ENCODE measurements at places on chromosomes 1 and 21.

DNA sequence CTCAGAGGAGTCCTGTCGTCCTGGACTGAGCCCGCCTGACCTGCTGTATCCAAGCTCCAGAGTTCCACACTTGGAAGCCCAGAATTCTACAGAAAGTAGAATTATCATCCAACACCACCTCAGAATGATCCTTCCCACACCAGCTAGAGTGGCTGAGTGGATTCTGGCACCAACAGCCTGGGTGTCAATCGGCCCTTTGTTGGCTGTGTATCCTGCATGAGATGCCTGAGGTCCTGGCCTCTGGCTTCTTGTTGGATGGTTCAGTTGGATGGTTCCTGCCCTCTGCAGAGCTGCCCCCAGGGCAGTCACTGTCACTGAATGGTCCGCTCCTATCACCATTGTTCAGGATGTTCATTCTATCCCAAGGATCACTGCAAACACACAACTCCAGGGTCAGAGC lies 49.8 kb downstream of the PGBD5 start:
- no peak for DNase-seq

DNA sequence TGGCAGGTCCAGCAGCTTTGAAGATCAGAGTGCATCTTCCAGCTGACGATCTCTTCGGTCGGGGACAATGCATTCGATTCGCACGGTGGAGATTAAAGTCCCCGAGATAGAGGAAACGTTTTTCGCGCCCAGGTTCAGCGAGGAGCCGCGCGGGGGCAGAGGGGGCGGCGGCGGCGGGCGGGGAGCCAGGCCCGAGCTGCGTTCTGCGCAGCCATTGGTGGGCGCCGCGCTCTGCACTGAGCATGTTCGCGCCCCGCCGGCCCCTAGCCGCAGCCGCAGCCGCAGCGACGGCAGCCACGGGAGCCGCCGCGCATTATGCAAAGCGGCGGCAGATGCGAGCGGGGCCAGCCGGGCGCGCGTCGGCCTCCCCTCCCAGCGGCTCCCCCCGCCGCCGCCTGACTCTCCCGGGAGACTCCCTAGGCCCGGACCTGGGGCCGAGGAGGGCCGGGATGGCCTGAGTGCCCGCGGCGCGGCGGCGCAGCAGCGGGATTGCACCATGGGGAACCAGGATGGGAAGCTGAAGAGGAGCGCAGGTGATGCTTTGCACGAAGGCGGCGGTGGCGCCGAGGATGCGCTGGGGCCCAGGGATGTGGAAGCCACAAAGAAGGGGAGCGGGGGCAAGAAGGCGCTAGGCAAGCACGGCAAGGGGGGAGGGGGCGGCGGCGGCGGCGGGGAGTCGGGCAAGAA lies at the start of gene FMN2:
Gene FMN2, plus strand, starts transcription at position 270 of the 687 bp plus-strand sequence. Its CDS starts 227 bp downstream, at position 497.
- DNase-seq: no peak

- DNase-seq: no peak
Observed at GRCh38 chr1:76993036-76993435, 125.8 kb downstream of the ST6GALNAC5 start.

GRCh38 chr1:79896140-79896539 lies 889.6 kb upstream of the ADGRL4 start:
- DNase-seq: no peak

DNA sequence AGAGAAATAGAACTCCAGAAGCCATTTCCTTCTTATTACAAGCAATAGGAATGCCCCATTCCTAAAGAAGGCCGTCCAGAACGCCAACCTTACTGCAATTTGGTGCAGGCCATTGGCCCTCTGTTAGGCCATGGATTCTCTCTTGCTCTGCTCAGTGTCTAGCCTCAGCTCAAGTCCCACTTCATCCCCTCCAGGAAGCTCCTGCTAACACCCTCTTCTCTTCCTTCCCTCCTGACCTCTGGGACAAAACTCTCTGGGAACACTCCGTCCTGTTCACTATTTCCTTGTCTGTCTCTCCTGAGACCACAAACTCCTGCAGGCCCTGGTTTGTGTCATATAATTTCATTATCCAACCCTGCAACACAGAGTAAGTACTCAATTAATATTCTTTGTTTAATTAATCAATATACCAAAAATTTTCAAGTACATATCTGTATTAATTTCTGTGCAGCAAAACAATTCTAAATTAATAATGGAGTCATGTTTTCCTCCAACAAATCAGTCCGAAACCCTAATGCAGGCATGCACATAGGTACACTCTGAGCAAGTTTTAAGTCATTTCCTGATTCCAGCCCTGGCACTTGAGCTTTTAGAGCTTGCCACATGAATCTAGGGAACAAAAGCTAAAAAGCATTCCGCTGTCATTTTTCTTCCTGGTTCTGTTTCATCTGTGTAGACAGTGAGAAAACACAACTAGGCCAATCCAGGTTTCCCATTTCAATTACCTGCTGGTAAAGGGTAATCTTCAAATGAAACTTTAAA lies 245.3 kb downstream of the SETD4 start:
- no peak for DNase-seq

DNA sequence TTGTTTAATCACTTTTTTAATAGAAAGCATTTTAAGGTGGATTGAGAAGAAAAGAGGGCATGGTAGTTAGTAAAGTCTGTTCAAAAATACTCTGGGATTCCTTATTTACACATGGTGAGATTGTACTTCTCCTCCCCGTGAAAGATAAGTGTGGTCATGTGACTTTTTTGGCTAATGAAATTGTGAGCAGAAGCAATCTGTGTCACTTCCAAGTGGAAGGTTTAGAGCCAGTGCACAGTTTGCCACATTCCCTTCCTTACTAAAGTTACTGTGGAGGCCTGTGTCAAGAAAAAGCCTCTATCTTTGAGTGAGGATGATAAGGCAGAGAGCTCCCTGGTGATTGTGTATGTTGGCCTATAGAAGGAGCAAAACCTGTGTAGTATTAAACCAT lies 471.3 kb downstream of the OMA1 start:
- DNase-seq: no peak

DNA sequence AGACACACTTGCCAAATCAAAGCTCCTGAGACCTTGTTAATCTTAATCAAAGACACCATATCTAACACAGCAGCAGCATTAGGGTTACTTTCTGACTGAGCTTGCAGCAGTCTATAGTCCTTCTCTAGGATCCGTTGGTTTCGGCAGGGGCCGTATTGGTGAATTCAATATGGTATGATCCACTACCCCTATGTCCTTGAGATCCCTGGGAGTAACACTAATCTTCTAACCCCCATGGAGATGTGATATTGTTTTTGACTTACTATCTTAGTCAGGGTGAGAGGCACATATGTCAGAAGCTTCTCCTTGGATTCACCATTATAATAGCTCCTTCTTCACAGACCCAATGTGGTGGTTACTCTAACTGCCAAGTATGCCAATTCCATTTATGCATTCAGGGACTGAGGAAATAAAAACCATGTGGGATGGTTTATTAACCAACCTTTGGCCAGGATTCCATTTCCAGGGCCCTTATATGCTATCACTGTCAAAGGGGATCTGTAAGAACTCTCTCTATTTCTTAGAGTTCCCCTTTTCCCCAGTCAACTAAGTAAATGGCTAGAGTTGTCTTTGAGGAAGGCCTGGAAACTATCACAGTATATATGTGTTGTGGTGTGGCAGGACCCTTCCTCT lies 673.6 kb upstream of the USP24 start:
- DNase-seq: no peak

GRCh38 chr1:192867180-192867579 lies 58.3 kb downstream of the RGS2 start:
- no peak for DNase-seq

GRCh38 chr1:17304151-17304825 lies 3.7 kb upstream of the PADI4 start:
- no peak for DNase-seq

GRCh38 chr1:19081218-19081893 lies 124.9 kb upstream of the IFFO2 start:
- no peak for DNase-seq

DNA sequence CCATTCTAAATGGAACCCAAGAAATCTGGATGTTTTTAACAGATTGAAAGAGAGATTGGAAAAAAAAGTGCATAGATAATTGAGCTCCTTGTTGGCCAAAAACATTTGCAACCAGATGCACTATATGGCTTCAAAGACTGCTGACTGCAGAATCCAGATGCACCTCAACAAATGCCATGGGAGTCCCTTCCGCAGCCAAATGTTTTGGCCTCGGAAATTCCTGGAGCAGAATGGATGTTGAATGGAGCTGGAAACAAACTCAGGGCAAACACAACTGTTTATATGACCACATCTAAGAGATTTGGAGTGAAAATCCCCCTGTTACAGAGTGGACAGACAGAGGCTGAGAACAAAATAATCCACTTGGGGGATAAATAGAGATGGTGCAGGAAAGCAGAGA lies 285.0 kb upstream of the NFIA start:
- no peak for DNase-seq

GRCh38 chr1:209554761-209555611 lies 28.5 kb upstream of the CAMK1G start:
- DNase-seq: no peak

DNA sequence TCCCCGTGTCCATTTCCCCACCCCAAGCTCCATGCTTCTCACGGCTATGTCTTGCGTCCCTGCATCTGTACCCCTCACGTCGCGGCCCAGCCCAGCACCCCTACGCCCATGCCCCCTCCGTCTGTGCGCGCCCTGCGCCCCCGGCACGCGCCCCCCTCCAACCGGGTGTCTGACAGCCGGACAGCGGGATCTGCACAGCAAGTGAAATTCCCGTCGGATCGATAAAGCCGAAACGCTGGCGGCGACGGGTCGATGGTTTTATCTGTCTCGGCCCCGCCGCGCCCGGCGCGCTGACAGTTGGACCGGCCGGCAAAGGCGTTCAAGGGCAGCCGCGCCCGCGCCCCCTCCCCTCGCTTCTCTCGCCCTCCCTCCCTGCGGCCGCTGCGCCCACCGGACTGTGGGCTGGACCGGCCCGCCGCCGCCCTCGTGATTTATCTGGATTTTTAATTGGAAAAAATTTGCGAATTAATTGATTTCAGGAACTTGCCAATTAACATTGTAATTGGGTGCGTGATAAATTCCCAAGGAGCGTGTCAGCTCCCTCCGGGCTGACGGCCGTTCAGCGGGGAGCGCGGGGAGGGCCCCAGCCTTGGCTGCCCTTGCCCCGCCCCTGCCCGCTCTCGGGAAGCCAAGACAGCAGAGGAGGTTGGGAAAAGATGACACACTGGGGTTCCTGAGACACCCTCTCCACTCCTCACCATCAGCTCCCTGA lies 57.1 kb downstream of the TMEM53 start:
- no peak for DNase-seq

GRCh38 chr1:53148123-53148522 lies 5.7 kb upstream of the SLC1A7 start:
- no peak for DNase-seq

DNA sequence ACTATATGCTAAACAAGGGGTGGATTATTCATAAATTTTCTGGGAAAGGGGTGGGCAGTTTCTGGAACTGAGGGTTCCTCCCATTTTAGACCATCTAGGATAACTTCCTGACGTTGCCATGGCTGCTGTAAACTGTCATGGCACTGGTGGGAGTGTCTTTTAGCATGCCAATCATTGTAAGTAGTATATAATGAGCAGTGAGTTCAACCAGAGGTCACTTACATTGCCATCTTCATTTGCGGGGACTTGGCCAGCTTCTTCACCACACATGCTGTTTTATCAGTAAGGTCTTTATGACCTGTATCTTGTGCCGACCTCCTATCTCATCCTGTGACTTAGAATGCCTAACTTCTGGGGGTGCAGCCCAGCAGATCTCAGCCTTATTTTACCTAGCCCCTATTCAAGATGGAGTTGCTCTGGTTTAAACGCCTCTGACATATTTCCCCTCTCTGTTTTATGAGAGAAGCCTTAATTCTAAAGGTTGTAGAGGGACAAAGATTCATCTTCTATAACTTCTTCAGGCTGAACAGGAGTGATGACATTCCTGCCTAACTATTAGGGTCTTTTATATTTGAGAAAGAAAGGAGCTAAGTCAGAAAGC lies 60.4 kb downstream of the DIP2A start:
- no peak for DNase-seq

GRCh38 chr1:18926315-18927081 lies 24.1 kb upstream of the ALDH4A1 start:
- DNase-seq: peak; percentile 68

DNA sequence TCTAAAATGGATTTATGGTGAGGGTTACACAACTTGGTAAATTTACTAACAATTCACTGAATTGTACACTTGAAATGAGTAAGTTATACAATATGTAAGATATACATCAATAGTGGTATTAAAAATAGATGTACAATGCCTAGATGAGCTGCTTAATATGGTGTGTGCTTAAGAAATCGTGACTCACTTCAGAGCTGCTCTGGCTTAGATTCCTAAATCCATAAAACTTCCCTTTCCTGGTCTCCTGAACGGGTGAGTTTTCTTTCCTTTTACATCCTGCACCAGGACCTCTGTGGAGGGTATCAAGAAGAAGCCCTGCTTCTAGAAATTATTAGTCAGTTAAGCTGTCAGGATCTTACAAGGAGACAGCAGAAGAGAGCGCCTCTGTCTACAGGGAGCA lies 30.4 kb downstream of the H3-3A start:
- DNase-seq: no peak

- no peak for DNase-seq
Observed at GRCh38 chr1:119947468-119947867, 51.2 kb upstream of the ADAM30 start.

DNA sequence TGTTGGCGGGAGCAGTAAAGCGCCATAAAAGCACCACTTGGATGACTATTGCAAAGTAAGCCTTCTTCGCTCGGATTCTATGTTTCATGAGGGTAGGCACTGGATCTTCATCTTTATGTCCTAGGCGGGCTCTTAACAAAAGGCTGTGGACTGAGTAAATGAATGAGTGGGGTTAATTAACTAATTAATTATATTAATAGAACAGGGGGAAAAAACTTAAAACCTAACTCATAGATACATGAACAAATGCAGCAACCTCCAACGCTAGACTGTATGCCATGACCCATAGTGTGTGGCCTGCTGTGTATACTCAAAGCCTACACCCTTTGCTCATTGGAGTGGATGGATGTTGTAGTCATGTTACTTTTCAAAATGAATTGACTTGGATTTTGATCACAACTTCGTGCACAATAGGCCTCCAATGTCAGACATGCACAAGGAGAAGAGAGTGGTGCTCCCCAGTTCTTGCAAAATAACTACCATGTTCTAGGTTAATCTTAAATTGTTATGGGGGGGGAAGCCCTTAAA lies 417 bp upstream of the GFI1 start:
- no peak for DNase-seq
